ENCODE measurements at places on chromosomes 5 and 9. TPM values are rescaled to one million over a fixed set of nuclear protein-coding genes. Genes with fewer than 3 reads are reported as not detected.
A peak's percentile ranks its signal among the peaks of the same experiment; 100 is the strongest.

DNA sequence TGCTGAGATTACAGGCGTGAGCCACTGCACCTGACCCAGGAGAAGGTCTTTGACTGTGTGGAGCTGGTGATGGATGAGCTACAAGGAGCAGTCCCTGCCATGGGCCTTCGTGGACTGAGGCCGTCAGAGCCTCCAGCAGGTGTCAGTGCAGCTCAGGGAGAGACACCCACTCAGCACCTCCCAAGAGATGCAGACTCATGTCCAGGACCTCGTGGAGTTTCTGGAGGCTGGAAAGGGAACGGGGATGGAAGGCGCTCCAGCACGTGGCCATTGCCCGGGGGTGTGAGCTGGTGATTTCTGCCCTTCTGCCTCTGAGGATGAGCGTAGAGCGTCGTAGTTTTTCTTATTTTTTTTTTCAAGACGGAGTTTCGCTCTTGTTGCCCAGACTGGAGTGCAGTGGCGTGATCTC lies 9.5 kb downstream of the TOR4A start:
- peaks cover 4% of the 10 kb centered on the region for H3K4me1 ChIP-seq
- H3K36me3 ChIP-seq = no peaks in the 10 kb centered on the region
- DNase-seq = peak; percentile 49

The UBE2QL1 gene
- total RNA-seq = not detected

DNA sequence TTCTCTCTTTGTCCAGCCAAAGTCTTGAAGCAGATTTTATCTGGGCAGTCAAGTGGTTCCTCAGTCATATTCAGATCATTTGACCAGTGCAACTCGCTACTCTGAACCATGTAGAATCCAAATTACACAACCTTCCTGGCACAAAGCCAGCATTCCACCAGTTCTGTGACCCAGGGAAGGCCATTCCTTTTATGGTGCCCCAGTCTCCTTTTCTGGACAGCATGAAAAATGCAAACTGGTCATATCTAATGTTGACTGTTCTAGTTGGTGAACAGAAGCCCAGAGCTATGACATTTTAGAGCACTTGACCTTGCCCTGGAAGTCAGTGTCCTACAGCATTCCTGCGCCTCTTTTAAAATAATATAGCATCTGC lies 364.6 kb downstream of the BRINP1 start:
- H3K36me3 ChIP-seq = no peaks in the 10 kb centered on the region
- no peak for DNase-seq
- peaks cover 2% of the 10 kb centered on the region for H3K4me1 ChIP-seq
- no peak overlapping the region for H3K27ac ChIP-seq
- H3K27me3 ChIP-seq = no peaks in the 10 kb centered on the region

DNA sequence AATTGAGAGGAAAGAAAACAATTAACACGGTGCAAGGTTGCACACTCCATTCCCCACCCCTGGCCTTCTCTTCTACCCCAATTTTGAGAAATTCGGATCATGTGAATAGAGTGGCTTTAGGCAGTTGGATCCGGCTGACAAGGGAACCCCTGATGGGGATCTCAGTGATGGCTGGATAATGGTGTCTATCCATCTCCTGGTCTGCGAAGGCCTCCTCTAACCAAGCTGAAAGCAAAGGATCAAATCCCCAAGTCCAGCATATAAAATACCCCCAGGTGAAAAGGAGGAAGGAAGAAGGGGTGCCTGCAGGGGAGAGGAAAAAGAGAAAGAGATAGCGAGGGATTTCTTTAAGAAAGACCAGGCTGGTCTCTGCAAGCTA lies 16.0 kb downstream of the NR2F1 start:
- H3K4me3 ChIP-seq = no peak overlapping the region
- H3K36me3 ChIP-seq = peaks cover 7% of the 10 kb centered on the region
- peaks cover 2% of the 10 kb centered on the region for H3K4me1 ChIP-seq
- DNase-seq = no peak
- H3K27ac ChIP-seq = no peak overlapping the region
- peaks cover 31% of the 10 kb centered on the region for H3K27me3 ChIP-seq

The GPX8 gene
- total RNA-seq = not detected

The SPATA31A7 gene
- not detected for total RNA-seq

The KDM3B gene
- total RNA-seq = 70.8 TPM

GRCh38 chr9:37998881-37999587 lies 70.0 kb downstream of the SHB start:
- no peaks in the 10 kb centered on the region for H3K36me3 ChIP-seq
- no peak for DNase-seq
- peaks cover 35% of the 10 kb centered on the region for H3K4me1 ChIP-seq
- H3K4me3 ChIP-seq = no peak overlapping the region

The BNC2 gene
- total RNA-seq = not detected

- no peaks in the 10 kb centered on the region for H3K36me3 ChIP-seq
- no peak for DNase-seq
- peaks cover 6% of the 10 kb centered on the region for H3K27me3 ChIP-seq
- H3K27ac ChIP-seq = no peak overlapping the region
These were observed 39.1 kb upstream of the ANKRD31 start for GRCh38 chr5:75275756-75276155.

The CARTPT gene
- total RNA-seq = not detected

DNA sequence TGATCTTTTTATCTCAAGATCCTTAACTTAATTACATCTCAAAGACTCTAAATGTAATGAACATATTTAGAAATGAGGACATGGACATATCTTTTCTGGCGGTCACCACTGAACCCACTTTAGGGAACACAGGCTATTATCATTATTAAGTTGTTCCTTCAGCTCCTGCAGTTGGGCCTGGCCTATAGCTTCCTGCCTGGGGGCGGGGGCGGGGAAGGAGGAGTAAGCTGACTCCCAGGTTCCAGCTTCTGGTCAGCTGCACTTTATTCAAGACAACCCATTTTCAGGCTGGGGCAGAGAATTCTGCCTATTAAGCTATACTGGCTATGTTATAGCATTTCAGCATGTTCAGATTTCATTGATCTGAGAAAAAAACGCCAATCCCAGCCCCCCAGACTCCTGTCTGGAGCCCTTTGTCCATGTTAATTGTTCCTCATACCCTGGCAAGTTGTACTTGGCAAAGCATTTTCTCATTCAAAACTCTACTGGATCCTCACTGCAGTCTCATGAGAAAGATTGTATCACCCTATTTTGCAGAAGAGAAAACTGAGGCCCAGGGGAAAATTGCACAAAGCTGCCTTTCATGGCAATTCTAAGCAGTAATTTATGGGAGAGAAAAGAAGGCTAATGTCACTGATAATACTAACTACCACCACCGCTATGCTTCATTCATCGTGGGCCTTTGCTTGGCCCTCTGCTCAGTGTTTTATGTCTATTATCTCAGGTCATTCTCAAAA lies 25.1 kb downstream of the COL15A1 start:
- no peaks in the 10 kb centered on the region for H3K4me1 ChIP-seq
- peaks cover 4% of the 10 kb centered on the region for H3K27me3 ChIP-seq
- H3K36me3 ChIP-seq = no peaks in the 10 kb centered on the region

GRCh38 chr5:138527170-138527569 lies 15.9 kb downstream of the ETF1 start:
- no peak overlapping the region for H3K4me3 ChIP-seq
- no peaks in the 10 kb centered on the region for H3K27me3 ChIP-seq
- no peak for DNase-seq
- peaks cover 7% of the 10 kb centered on the region for H3K36me3 ChIP-seq

- H3K27ac ChIP-seq = no peak overlapping the region
- no peak overlapping the region for H3K4me3 ChIP-seq
- no peaks in the 10 kb centered on the region for H3K4me1 ChIP-seq
- H3K36me3 ChIP-seq = no peaks in the 10 kb centered on the region
- no peaks in the 10 kb centered on the region for H3K27me3 ChIP-seq
- DNase-seq = no peak
These were observed 215.1 kb upstream of the ARRDC3 start for GRCh38 chr5:91598216-91598615.

DNA sequence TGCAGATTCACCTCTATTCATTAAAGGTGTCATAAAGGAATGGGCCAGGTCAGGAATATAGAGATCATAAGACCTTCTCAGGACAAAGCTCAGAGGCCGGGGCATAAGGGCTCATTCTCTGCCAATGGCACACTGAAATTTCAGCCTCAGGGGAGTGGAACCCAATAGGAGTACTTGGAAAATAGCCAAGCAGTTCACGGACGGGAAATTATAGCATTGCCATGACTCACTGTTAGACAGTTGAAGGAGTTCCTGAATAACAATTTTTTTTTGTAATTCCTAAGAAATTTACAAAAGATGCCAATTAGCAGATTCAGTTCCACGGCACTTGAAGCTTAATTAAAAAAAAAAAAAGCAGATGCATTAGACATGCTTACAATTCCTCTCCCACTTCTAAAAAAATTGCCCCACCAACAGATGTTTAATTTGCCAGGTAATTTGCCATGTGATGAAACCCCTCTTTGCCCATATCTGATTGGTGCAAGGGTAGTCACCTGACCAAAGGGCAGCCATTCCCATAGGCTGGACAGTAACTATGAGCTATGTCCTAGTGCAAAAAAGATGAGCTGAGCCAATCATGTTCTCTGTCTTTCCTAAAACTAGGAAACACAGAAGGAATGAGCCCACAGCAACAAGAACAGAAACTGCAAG lies 58.6 kb downstream of the PTCD2 start:
- DNase-seq = no peak
- H3K27ac ChIP-seq = no peak overlapping the region
- peaks cover 2% of the 10 kb centered on the region for H3K27me3 ChIP-seq
- H3K36me3 ChIP-seq = no peaks in the 10 kb centered on the region

The MED22 gene
- total RNA-seq = 35.5 TPM

DNA sequence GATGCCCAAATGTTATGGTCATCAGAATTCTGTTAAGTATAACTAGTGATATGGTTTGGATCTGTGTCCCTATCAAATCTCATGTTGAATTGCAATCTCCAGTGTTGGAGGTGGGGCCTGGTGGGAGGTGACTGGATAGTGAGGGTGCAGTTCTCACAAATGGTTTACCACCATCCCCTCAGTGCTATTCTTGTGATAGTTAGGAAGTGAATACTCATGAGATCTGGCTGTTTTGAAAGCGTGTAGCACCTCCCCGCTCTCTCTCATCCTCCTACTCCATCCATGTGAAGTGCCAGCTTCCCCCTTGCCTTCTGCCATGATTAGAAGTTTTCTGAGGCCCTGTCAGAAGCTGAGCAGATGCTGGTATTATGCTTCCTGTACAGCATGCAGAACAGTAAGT lies 359.5 kb downstream of the TMEM167A start:
- DNase-seq = no peak
- H3K27me3 ChIP-seq = no peaks in the 10 kb centered on the region
- no peak overlapping the region for H3K4me3 ChIP-seq
- H3K36me3 ChIP-seq = no peaks in the 10 kb centered on the region

Data from activated naive CD8-positive, alpha-beta T cell treated with anti-CD3 and anti-CD28 coated beads, Interleukin-2, amount 10 ng/mL, durations not matched to agents 7 days and 5 days (primary cell).